ENCODE measurements at places on chromosomes 5 and 9.

- no peak for DNase-seq
Measured at GRCh38 chr9:99866398-99866797, 40.1 kb upstream of the STX17 start.

GRCh38 chr9:133256686-133257091, 18.3 kb downstream of the ABO start:
- DNase-seq = no peak

- no peak for DNase-seq
Measured at GRCh38 chr9:117903453-117903852, 199.2 kb downstream of the TLR4 start.

DNA sequence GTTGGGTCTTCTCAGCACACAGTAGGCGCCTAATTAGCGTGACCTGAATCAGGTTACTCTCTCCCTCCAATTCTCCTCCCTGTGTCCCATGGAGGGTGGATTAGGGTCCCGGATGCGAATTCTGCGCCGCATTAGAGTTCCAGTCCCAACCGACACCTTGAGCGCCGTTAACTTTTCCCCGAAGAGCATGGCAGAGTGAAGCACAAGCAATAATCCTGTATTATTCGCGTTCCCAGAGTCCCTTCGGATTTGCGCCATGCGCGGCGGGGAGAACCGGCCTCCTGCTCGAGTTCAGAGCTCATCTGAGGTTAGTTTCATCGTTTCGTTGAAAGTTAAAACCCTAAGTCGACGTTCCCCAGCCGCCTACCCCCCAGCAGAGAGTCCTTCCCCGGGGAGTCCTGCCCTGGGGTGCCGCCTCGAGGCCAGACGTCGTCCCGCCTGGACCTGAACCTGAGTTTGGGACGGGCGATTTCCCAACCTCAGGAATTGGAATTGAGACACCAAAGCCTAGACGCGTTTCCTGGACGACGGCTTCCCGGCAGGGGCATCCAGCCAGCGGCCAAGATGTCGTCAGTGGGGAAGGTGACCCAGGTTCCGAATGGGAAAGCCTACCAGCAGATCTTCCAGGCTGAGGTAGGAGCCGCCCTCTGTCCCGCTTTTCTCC, at the start of gene CCDC180:
Gene CCDC180, plus strand, starts transcription at position 160 of the 664 bp plus-strand sequence. Its CDS starts 405 bp downstream, at position 565.
- DNase-seq = no peak

DNA sequence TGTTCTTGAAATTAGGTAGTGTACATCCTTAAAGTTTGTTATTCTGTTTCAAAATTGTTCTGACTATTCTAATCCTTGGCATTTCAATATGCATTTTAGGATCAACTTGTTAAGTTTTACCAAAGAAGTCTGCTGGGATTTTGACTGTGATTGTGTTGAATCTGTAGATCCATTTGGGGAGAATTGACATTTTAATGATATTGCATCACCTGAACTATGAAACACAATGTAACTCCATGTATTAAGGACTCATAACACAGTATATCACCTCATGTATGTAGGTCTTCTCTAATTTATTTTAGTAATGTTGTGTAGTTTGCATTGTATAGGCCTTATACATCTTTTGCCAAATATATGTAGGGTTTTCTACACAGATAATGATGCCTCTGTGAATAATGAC, 77.8 kb downstream of the RALGPS1 start:
- no peak for DNase-seq

DNA sequence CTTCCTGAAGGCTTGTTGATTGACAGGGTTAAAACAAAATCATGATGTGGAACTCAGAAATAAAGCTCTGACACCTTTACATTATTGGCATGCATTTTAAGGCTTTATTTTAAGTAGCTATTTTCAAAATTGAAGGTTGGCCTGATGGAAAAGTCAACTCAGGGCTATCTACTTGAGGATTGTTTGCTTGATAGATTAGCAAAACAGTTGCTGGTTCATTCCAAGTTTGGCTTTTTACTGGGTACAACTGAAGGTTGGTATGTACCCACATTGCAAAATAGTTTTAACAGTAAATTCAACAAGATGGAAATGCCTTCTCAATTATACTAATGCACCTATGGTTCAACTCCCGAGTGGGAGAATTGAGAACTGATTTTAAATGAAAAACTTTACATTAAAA, 161.8 kb upstream of the ELL2 start:
- DNase-seq = no peak

- DNase-seq = no peak
Measured at GRCh38 chr9:87542141-87542540, 44.5 kb downstream of the DAPK1 start.

GRCh38 chr9:33881635-33882034, 64.7 kb downstream of the UBE2R2 start:
- DNase-seq = no peak

Measured in cerebellar nuclear complex (tissue), 1 donor.